ENCODE measurements at places on chromosomes 6 and 20.

DNA sequence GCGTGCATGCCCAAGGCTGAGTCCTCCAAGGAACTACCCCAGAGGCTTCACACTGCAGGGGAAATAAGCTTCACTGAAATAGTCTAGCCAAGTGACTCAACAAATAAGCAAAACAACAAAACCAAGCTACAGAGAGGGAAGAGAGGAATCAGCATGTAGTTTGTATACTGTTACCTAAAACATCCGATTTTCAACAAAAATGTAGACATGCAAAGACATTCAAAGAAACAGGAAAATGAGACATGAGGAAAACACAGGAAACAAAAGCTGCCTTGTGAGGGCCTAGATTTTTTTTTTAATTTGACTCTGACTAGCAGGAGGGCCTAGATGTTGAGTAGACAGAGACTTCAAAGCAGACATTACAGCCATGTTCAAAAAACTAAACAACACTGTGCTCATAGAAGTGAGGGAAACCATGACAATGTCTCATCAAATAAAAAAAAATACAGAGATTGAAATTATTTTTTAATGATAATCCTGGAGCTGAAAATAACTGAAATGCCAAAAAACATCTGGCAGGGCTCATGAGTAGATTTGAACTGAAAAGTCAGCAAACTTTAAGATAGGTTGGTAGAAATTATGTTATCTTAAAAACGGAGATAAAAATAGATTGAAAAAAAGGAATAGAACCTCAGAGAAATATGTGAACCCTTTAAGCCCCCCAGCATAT lies 16.4 kb upstream of the KIF25 start:
- no peak for DNase-seq

GRCh38 chr6:118263921-118264486 lies 284.1 kb upstream of the PLN start:
- DNase-seq: no peak

DNA sequence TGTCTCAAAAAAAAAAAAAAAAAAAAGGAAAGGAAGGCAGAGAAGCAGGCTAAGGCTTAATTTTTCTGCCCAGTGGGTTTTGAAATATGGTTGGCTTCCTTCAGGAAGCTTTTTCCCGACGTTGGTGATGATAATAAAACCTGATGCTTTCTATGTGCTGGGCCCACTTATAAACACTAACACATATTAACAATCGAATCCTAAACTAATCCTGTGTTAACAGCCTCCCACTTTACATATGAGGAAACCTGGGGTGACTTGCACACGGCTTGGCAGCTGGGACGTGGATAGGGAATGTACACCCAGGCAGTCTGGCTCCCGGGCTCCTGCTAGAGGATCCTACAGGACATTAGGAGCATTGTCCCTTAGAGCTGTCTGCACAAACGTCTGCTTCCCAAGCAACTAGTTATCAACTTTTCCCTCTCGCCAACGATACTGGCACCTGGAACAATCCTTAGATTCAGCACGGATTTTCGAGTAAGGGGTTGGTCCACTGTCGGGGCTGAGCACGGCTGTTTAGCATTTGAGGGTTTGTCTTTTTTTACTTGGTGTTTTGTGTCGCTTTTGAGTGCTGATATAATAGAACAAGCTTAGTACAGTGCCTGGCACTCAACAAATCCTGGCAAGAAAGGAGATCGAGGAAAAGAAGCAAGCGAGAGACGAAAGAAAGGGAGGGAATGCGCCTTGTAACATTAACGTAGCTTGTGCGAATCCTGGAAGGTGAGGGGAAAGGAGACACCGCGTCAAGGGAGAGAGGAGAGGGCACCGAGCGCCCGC lies 622 bp upstream of the KIZ start:
- DNase-seq: no peak

GRCh38 chr6:138529478-138529877 lies 30.2 kb upstream of the NHSL1 start:
- DNase-seq: no peak

DNA sequence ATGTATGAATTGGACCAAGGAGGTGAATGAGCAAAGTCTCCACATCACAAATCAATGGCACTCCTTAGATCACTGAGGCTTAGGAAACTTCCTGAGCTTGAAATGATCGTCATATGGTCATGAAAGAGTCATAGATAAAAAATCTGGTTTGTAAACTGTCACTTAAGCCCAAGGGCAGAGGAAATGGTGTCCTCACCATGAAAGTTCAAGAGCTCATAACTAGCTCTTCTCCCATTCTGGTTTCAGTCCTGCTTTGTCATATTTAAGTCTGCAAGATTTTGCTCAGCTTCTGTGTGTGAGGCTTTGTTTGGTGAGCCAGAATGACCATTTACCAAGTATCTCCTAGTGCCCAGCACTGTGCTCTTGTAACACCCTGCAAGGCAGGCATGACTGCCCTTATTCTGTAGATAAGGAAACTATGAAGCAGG lies 60.5 kb downstream of the GJA10 start:
- no peak for DNase-seq

GRCh38 chr6:13730704-13731103 lies 19.1 kb upstream of the RANBP9 start:
- DNase-seq: no peak

- DNase-seq: no peak
Measured at GRCh38 chr20:39658662-39659409, 696.7 kb downstream of the DHX35 start.

- DNase-seq: no peak
Measured at GRCh38 chr6:75412969-75413662, 80.5 kb downstream of the FILIP1 start.

- no peak for DNase-seq
Measured at GRCh38 chr6:32184084-32184640, at the start of gene AGER. TSS of gene AGER (minus strand) at chr6:32184253. CDS start at chr6:32184222, 31 bp downstream.

DNA sequence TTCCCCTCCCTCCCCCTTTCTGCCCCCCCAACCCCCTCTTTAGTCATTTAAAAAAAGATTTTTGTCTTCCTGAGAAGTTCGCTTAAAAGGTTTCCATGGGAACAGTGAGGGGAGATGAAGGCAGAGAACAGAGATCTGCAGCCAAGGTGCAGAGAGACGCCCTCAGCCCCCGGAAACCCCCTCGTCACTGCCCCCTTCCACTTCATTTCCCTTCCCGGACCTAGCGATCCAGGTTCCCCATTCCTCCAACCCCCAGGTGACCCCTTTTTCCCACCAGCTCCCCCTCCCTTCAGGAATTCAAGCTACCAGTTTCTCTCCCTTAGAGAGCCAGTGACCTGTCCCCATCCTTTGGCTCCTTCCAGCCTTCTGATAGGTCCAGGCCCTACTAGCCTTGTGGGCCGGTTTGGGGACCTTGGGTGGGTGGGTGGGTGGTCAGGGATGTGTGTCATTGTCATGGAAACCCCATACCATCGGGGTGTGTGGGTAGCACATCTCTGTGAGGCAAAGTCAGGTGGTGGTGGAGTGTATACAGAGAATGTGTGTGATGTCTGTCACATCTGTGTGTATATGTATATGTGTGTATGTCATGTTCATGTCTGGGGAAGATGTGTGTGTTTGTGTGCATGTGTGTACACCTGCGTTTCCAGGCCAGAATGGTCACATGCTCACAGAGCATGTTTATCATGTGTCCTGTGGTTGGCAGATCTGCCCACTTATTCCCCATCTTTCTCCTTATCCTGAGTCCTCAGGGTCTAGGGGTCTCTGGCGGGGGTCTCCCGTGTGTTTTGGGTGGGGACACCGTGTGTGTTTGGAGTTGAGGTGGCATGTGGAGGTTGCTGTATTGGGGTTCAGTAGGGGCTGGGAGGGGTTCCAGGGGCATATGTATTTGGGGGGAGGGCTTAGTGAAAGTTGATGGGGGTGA lies 7.0 kb downstream of the SYNGAP1 start:
- no peak for DNase-seq

Data from stimulated activated CD8-positive, alpha-beta memory T cell treated with anti-CD3 and anti-CD28 coated beads, Interleukin-15, amount 100 ng/mL, for 1 hour (primary cell).